ENCODE measurements at places on chromosomes 4 and X. TPM values are rescaled to one million over a fixed set of nuclear protein-coding genes. Genes with fewer than 3 reads are reported as not detected.
A peak's percentile ranks its signal among the peaks of the same experiment; 100 is the strongest.

Gene LANCL3
- total RNA-seq: not detected

GRCh38 chrX:149433051-149433450 is 72.1 kb downstream of the IDS start:
- DNase-seq: no peak

DNA sequence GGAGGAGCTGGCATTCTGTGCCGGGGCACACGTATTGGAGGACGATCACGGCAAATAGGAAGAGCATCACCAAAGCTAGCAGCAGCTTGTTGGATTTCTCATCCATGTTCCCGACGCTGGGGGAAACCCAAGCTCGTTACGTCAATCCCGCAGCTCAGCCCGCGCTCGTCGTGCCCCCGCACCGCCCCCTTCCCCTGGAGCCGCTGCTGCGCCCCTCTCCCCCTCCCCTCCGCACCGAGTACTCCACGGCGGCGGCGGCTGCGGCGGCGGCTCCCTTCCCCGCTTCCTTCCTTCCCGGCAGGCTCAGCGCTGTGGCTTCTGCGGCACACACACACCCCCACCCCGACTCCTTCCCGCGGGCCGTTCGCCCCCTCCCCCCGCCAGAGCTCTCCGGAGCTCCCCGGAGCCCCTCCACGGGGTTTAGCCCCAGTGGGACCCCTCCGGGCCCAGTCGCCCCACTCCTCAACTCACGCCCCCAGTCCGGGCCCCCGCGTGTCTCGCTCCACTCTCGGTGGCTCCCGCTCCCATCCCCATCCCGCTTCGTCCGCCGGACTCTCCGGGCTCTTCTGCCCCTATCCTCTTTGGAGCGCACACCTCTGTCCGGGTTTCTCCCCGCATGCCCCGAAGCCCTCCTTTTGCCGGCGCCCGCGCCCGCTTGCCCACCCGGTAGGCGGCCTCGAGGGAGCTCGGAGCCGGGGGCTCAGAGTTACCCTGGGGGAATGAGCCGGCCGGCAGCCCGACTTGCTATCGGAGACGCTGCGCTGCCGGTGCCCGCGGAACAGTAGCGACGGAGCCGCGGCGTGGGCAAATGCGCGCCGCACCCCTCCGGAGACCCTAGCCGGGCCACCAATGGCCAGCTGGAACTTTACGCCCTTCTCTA is 978 bp downstream of the HS6ST2 start:
- DNase-seq: peak; percentile 51

DNA sequence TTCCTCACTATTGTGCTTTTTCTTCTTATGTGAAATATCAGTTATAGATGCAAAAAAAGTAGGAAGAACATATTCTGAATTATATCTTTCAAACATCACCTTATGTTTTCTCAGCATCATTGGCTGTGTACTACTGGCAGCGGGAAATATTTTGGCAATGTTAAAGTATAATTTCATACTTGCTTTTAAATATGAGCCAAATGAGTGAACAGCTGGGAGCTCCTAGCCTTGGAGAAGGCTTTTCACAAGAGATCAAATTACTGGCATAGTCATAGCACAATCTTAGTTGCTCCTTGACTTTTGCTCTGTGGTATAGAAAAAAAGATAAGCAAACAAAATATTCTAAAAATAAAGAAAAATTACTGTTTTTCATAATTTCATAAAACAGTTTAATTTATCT is 1575.8 kb upstream of the PABPC4L start:
- DNase-seq: peak; percentile 10

- DNase-seq: no peak
These were observed 31.1 kb upstream of the MID1IP1 start for GRCh38 chrX:38770152-38770551.

Gene HSFX2
- not detected for total RNA-seq

GRCh38 chr4:38058151-38058550 is 98.0 kb downstream of the PTTG2 start:
- DNase-seq: no peak

GRCh38 chr4:7842384-7843279 is 97.0 kb downstream of the AFAP1 start:
- DNase-seq: peak; percentile 61

Gene MAGEA10
- total RNA-seq: not detected

Gene HTR2C
- total RNA-seq: 0.05 TPM

DNA sequence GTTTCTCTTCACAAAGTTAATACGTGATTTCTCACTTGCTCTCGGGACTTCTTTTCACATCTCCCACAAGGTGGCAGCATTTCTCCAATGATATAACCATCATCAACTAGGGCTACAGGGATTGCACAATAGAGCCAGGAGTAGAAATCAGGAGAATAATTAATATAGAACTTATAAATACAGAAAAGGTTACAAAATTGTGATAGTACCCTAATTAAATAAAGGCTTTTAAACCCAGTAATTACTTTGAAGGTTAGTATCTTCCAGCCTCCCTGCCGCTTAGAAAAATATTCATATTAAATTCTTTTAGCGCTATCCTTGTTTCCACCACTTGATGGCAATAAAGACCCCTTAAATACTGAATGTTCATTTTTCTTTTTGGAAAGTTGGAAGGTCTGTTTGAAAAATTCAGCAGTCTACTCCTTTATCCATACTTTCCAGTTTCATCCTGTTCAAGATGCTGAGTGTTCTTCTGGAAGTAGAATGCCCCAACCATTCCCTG is 65.8 kb downstream of the RASGEF1B start:
- peak; percentile 49 for DNase-seq

Gene CD40LG
- total RNA-seq: not detected

GRCh38 chr4:169058312-169058711 is 48.3 kb upstream of the CBR4 start:
- DNase-seq: no peak

- DNase-seq: no peak
These were observed 111.0 kb downstream of the CPE start for GRCh38 chr4:165489786-165490185.

Gene SASH3
- total RNA-seq: 0.05 TPM

Gene GRIA2
- not detected for total RNA-seq

Gene DTHD1
- not detected for total RNA-seq

GRCh38 chr4:150990250-150990649 is 24.8 kb downstream of the LRBA start:
- DNase-seq: no peak

DNA sequence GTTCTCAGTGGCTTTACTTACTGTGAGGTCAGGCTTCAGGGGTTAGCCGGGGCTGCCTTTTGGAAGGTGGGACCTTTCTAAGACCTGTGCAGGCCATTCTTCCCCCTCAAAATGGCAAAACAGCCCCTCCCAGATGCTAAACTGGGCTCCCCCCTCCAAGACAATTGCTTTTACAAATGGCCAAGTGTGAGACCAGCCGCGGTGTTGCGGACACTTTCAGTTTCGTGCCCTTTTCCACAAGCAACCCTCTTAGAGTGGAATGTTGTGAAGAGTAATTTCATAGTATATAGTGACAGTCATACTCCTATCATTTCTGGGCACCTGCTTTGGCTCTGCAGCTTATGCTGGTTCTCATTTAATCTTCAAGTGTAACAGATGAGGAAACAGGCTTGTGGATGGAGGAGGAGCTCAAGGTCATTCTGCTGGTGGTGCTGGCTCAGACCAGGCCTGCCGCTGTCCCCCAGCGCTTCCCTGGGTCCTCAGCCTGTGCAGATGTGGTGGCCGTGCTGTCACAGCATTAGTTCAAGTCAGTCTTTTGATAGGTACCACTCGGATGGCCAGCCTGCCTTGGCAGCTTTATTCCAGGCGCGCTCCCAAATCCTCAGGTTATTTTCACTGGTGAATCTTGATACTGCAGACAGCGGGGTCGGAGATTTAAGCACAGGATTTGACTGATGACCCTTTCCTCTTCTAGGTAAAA is 55.0 kb upstream of the TADA2B start:
- DNase-seq: no peak

Gene BTC
- total RNA-seq: 0.30 TPM
